ENCODE measurements at places on chromosomes 5 and 9.

DNA sequence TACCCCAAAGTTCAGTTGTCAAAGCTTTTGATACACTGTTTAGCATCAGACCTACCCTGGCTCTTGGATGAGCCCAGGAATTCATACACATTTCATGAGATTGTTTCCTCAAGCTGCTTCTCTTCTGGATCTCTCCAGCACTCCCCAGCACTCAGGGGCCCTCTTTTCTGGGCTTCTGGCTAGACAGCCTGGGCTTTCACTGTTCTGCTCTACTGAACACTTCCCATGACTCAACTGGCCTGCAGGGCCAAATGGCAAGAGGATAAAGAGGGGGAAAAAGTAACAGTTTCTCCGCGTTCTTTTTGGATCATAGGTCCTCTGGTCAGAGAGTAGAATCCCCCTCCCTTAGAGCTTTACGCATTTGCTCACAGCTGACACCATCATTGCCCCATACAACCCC is 20.9 kb upstream of the LURAP1L start:
- no peak for DNase-seq

DNA sequence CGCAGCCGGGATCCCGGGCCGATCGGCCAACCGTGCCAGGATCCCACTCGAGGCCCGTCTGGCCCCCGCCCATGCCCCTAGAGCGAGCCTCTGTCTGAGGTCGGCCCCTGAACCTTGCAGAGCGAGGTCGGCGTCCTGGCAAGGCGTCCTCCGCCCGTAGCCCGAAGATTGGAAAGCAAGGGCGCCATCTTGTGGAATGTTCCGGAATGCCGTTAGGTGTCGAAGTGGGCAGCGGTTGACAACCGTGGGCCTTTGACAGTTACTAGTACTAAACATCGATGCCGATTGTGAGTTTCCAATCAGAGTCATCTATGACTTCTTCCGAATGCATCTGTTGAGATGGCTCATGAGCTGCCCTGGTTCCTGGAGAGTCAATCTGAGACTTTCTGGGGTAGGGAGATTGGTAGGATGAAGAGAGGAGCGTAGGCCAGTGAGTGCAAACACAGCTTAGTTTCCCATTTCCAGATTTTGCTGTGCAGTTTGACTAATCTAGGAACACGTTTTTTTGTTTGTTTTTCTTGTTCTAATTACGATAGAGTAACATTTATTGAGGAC is 923 bp upstream of the PLK2 start:
- peak; percentile 93 for DNase-seq

DNA sequence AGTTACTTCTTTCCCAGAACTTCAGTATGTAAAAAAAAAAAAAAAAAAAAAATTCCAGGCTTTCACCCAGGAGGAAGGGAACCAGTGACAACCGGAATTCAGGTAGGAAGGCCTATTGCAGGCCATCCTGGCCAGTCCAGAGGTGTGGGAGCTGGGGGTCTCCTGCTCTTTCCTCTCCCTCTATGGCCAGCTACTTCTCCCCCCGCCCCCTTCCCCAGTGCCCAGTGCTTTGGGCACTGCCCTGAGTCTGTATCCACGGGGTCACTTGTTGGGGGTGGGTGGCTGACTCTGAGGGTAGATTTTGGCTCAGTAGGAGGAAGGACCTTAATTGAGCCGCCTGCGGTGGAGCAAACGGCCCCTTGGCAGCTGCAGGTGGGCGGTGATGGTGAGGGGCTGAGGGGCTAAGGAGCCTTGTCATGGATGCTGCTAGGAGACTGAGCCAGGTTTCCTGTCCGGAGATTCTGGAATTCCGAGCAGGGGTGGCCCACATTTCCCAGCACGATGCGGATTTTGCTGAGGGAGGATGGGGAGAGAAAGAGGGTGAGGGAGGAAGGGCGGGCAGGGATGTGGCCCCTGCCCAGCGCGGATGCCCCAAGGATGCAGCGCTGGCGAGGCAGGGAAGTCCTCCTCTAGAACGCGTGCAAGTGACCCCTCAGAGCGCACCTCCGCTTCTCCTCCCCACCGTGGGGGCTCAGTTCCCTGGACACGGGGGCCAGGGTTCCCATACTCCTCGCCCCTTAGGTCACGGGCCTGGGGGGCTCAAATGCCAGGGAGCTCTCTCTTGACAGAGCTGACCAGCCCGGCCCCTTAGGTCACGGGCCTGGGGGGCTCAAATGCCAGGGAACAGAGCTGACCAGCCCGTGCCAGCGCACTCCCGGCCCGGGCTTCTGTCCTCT is 1.2 kb upstream of the PHF2 start:
- no peak for DNase-seq

DNA sequence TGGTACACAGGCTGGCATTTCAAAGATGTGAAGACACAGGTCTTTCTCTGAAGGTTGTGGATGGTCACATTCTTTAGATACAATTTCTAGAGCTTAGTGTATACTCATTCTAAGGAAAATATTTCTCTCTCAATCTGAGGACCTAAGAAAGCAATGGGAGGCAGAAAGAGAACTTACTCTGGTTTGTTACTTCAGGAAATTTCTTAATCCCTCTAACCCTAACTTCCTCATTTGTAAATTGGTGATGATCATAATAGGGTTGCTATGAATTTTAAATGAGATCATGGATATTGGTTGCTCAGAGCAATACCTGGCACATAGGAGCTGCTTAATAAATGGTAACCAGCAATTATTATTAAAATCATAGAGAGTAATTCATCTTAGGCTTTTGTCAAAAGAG is 22.1 kb downstream of the FAM170A start:
- no peak for DNase-seq

DNA sequence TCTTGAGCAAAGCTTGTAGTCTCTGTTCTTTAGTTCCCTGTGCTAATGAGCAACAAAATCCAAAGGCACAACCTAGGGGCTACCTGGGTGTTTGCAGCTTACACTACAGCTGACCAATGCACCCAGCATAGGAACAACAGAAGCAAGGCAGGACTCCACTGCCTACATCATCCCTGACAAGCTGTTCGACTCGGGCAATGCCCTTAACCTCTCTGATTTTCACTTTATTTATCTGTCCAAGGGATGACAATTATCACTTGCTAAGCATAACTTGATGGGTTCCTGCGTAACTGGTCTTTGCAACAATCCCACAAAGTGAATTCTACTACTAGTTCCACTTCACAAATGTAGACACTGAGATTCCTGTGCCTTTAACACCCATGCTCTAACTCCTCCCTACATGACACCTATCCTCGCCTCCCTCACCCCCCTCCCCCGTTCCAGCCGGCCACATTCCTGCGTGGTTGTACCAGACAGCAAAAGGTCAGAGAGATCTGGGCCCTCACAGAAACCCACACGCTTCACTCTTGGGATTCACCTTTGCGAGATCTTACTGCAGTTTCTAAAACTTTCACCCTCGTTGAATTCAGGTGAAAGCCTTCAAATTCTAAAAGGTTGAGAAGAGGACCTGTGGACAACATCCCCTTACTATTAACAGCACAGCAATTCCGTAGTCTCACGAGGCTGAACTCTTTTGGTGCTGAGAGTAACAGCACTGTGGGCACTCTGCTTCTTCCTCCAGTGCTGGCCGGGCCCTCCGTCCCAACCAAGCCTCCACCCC is 995 bp downstream of the IPPK start:
- peak; percentile 71 for DNase-seq

DNA sequence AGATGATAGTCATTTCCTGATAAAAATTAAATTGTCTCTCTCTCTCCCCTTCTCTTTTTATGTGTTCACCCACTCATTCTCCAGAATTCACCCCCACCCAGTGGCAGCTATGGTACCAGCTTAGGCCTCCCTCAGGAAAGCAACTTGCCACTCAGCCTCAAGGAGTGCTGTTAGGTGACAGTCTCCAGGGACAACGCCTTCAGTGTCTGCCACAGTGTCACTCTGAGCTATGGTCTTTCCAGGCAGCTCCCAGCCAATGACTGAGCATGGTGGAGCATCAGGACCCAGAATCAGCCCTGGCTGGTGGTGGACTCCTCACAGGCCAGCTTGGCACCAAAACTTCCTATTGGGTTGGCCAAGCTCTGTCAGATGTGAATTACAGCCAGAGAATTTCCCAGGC is 140.9 kb upstream of the PIK3R1 start:
- no peak for DNase-seq

DNA sequence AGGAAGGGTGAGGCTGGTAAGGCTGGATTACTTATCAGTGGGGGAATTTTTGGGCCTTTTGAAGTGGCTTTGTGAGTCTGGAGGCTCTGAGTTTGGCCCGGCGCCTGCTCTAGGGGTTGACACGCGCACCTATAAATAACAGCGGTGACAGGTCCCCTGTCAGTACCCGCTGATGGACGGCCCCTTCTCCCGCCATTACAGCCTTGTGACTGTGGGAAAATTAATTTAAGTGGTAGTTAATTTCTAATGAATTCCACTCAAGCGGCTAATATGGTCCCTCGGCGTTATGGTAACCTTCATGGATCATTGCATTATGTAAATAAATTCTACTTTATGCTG is 16.5 kb downstream of the MRPL36 start:
- peak; percentile 14 for DNase-seq

- DNase-seq: no peak
Measured at GRCh38 chr9:97617939-97618416, 15.2 kb downstream of the TSTD2 start.

- DNase-seq: no peak
Measured at GRCh38 chr5:136013559-136013958, 15.2 kb upstream of the TGFBI start.

GRCh38 chr5:174935854-174936474 is 211.6 kb downstream of the MSX2 start:
- DNase-seq: peak; percentile 60

DNA sequence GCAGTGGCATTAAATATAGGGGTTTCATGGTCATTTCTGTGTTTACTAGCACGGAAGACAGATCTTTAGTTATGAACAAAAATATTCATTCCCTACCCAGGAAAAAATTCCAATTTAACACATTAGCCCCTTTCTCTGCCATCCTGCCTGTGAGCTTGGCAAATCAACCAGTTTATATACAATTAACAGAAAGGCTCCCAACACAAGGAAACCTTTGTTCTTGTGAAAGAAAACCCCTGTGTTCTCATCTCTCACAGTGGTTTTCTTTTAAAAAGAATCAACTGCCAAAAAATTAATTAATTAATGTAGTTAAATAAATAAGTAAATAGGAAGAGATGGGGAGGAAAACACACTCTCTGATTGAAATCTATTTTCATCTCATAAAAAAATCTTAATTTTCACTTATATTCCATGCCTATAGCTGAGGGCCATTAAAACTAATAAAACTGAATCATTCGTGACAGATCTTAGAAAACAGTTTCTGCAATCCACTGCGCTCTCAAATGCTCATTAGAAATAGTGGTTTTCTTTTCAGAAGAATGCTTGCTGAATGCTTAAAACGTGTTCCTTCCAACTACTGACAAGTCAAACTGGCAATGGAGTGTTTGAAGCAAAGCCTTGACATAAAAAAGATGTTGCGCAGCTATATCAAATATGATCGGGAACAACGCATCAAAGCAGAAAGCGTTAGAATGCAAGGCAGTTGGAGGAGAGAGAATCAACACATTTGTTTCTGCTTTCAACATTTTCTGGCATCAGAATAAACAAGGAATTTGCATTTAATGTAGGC is 387.7 kb downstream of the TLR4 start:
- no peak for DNase-seq

GRCh38 chr5:147835386-147835798 is 3.9 kb upstream of the SPINK1 start:
- no peak for DNase-seq

- peak; percentile 59 for DNase-seq
Measured at GRCh38 chr9:81686614-81687520, 2.5 kb downstream of the TLE1 start.

DNA sequence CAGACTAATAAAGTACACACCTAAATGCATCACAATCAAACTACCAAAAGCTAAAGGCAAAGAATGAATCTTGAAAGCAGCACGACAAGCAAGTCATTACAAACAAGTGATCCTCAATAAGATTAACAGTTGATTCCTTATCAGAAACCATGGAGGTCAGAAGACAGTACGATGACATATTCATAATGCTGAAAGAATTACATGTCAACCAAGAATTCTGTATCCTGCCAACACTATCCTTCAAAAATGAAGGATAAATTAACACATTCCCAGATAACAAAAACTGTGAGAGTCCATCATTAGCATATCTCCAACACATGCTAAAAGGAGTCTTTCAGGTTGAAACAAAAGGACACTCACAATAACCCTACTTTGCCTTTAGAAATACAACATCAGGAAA is 39.4 kb downstream of the NR3C1 start:
- DNase-seq: no peak

DNA sequence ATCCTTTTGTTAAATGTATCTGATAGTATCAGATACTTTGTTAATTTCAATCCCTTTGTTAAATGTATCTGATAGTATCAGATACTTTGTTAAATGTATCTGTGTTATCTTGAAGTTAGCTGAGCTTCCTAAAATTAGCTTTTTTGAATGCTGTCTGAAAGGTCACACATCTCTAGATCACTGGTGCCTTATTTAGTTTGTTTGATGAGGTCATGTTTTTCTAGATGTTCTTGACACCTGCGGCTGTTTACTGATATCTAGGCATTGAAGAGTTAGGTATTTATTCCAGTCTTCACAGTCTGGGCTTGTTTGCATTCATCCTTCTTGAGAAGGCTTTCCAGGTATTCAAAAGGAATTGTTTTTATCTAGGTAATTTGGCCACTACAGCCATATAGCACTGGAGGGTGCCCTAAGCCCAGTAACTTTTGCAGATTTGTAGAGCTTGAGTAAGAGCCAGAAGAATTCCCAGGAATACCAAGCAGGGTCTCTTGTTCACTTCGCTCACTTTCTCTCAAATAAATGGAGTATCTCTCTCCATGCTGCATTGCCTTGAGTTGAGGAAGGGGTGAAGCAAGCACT is 435.4 kb upstream of the GRAMD2B start:
- DNase-seq: no peak

DNA sequence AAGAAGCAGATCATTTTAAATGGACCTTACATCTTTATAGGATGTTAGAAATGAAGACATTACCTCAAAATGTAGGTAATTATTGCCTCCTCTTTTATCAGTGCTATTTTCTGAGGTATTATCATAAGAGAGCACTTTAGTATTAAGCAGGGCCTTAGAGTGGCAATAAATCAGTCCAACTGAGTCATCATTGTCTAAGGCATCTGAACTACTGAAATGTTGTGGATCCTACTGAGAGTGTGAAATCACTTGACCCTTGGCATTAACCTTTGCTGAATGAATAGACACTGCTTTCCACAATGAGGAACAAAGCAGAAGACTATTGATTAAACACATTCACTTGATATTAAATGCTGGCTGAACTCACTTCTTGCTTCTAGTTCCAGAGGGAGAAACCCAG is 224.6 kb upstream of the ARRDC3 start:
- no peak for DNase-seq

DNA sequence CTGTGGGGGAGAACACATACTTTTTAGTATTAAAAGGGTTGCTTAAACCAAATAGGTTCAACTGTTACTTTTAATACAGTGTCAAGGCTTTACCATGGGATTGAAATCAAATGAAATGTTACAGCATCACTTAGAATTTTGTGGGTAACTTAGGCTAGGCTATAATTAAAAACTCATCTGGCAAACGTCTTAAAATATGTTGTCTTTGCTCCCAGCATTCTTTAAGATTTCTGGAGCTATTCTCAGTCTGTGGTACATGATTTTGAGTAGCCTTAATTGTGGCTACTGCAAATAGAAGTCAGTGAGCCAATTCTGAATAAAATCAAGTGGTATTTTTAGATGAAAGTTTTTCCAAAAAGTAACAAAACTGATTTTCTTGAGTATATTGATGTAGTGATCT is 30.7 kb downstream of the UHRF2 start:
- DNase-seq: no peak
